ENCODE measurements at places on chromosomes 11 and 22. TPM values are rescaled to one million over a fixed set of nuclear protein-coding genes. Genes with fewer than 3 reads are reported as not detected.

DNA sequence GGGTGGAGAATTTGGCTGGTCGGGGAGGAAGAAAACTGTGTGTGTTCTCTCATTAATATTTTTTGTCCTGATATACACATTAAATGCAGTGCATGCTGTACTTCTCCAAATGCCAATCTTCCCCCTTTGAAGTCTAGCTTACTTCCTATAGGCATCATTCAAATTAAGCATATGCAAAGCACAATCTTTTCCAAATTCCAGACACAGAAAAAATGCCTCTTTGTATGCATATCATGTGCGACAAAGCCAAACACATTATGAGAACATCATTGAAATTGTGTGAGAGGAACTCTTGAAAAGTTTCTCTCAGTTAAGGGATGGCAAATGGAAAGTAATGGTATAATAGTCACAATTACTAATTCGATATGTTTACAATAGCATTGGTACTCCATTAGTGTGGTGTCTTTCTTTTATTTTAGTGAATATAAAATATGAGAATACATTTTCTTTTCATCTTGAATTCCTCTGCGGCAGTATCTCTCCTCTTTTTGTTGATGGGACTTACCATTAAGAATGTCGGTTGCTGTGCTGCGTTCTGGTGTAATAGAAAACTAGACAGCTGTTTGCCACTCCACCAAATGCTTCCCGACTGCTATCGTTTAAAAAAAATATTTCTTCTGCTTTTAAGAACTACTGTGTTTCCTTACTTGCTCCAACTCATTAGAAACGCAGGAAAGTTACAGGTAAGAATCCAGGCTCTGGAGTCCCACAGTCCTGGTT lies 19.3 kb upstream of the NRIP3 start:
- no peak overlapping the region for H3K27ac ChIP-seq
- peaks cover 13% of the 10 kb centered on the region for H3K27me3 ChIP-seq
- H3K4me1 ChIP-seq, result peaks cover 17% of the 10 kb centered on the region
- H3K36me3 ChIP-seq, result no peaks in the 10 kb centered on the region

The KCNQ1 gene
- total RNA-seq, result 24.3 TPM

DNA sequence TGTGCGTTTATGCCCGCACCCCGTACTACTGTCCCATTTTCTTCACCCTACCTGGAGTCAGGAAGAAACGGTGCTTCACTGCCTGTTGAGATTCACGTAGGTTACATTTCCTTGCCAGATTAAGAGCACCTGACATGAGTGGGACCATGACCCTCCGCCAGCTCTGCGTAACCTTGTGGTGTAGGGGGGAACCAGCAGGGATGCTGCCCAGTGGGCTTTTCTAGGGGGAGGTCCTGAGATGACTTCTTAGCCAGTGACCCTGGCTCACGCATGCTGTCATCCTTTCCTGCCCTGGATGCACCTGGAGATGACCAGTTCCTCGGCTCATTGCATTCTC lies 967 bp upstream of the ARVCF start:
- peaks cover 3% of the 10 kb centered on the region for H3K36me3 ChIP-seq
- H3K4me3 ChIP-seq, result peak overlapping the region; percentile 83
- H3K4me1 ChIP-seq, result peaks cover 24% of the 10 kb centered on the region
- peaks cover 28% of the 10 kb centered on the region for H3K27me3 ChIP-seq
- H3K27ac ChIP-seq, result no peak overlapping the region

DNA sequence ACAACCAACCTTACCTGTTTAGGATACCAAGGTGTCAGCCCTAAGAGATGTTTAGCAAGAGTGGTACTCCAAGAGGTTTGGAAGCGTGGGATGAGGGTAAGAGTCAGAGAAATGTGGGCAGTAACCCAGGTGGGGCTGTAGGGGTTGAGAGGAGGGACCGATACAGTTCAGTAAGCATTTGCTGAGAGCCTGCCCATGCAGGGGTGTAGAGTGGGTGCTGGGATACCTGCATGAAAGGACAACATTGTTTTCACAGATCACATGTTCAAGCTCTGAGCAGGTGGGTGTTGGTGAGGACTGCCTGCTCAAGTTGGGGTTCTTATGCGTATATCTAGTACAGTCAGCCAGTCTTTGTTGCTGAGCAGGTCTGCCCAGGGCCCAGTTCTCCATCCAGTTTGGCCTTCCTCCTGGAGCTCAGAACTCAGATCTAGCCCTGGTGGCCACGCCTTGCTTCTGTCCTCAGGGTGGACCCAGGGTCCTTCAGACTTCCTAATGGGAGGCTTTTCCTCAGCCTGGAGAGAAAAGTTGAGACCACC lies 14.8 kb downstream of the PPFIBP2 start:
- no peak for DNase-seq
- H3K4me1 ChIP-seq, result peaks cover 77% of the 10 kb centered on the region
- peaks cover 2% of the 10 kb centered on the region for H3K27me3 ChIP-seq
- H3K4me3 ChIP-seq, result no peak overlapping the region

- peaks cover 8% of the 10 kb centered on the region for H3K36me3 ChIP-seq
- peak overlapping the region; percentile 89 for H3K27ac ChIP-seq
- H3K4me3 ChIP-seq, result peak overlapping the region; percentile 84
- peaks cover 13% of the 10 kb centered on the region for H3K27me3 ChIP-seq
- H3K4me1 ChIP-seq, result peaks cover 49% of the 10 kb centered on the region
- DNase-seq, result peak; percentile 29
Observed at GRCh38 chr22:49853981-49854831, 562 bp downstream of the ZBED4 start.

- DNase-seq, result no peak
- no peak overlapping the region for H3K27ac ChIP-seq
- H3K36me3 ChIP-seq, result peaks cover 36% of the 10 kb centered on the region
- no peak overlapping the region for H3K4me3 ChIP-seq
- H3K4me1 ChIP-seq, result peaks cover 26% of the 10 kb centered on the region
Observed at GRCh38 chr22:39979048-39979447, 15.7 kb upstream of the FAM83F start.

GRCh38 chr11:93689240-93689639 lies 27.8 kb downstream of the CEP295 start:
- H3K4me3 ChIP-seq, result no peak overlapping the region
- H3K27ac ChIP-seq, result no peak overlapping the region
- peaks cover 59% of the 10 kb centered on the region for H3K36me3 ChIP-seq
- no peak for DNase-seq
- H3K27me3 ChIP-seq, result no peaks in the 10 kb centered on the region

DNA sequence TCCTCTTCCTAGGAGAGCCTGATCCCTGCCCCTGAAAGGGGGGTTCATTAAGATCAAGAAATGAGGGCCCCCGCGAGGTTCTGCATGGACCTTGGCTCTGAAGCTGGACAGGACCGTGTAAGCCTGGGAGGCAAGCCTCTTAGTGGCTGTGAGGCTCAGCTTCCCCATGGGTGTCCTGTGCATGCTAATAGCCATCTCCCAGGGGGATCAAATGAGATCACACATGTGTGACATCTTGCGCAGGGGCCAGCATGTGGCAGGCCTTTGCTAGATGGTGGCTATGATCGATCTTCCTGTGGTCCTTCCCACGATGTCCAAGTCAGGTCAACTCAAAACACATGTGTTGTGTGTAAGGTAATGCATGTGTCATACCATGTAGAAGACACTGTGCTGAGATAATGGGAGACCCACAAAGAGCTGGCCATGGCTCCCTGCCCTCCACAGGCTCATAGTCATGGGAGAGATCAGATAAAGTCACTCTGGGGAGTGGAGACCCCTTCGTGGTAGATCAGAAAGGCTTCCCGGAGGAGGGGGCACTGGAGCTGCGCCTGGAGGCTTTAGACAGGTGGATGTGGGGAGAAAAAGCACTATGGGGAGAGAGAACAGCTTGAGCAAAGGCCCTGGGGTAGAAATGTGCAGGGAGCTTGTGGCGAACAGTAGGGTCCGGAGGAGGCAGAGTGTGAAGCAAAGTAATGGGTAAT lies 3.7 kb downstream of the RAC2 start:
- H3K36me3 ChIP-seq, result peaks cover 81% of the 10 kb centered on the region
- DNase-seq, result no peak
- peaks cover 79% of the 10 kb centered on the region for H3K4me1 ChIP-seq
- no peaks in the 10 kb centered on the region for H3K27me3 ChIP-seq

DNA sequence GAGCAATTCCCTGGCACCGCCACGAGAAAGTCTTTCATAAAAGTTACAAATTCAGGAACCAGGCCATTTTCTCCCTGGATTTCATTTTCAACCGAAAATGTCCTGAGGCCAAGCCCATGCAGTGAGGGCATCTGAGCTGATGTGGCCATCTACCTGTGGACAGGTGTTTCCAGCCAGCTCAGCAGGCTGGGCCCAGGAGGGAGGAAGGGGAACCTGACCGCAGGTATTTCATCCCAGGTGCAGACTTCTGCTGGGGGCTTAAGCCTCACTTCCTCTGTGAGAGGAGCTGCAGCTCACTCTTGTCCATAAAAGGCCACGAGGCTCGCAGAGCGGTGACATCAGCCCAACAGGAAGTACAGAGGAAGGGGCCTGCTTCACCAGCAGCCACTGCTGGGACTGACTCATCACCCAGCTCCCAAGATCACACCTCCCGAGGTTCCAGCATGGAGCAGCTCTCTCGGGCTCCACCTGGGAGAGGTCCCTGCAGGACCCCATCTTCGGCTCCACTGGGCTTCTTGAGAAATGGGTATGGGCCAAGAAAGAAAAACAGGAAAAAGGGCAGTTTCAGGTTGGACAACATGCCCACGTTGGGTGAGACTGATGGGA lies 56.4 kb downstream of the MYH9 start:
- H3K27ac ChIP-seq, result peak overlapping the region; percentile 99
- H3K36me3 ChIP-seq, result peaks cover 98% of the 10 kb centered on the region
- H3K4me1 ChIP-seq, result peaks cover 98% of the 10 kb centered on the region
- no peaks in the 10 kb centered on the region for H3K27me3 ChIP-seq
- peak; percentile 87 for DNase-seq

The CCDC34 gene
- total RNA-seq, result 18.8 TPM

GRCh38 chr11:336659-337198 lies 16.1 kb upstream of the IFITM3 start:
- H3K4me1 ChIP-seq, result peaks cover 48% of the 10 kb centered on the region
- no peak overlapping the region for H3K4me3 ChIP-seq
- peaks cover 12% of the 10 kb centered on the region for H3K36me3 ChIP-seq
- peaks cover 13% of the 10 kb centered on the region for H3K27me3 ChIP-seq
- no peak for DNase-seq
- peak overlapping the region; percentile 47 for H3K27ac ChIP-seq

The TMEM191B gene
- total RNA-seq, result 0.87 TPM

The PIWIL4 gene
- 0.55 TPM for total RNA-seq

- H3K27ac ChIP-seq, result no peak overlapping the region
- peaks cover 6% of the 10 kb centered on the region for H3K4me1 ChIP-seq
- no peak for DNase-seq
- peaks cover 93% of the 10 kb centered on the region for H3K27me3 ChIP-seq
Observed at GRCh38 chr11:124842305-124842704, 22.9 kb upstream of the ROBO3 start.

- H3K27me3 ChIP-seq, result no peaks in the 10 kb centered on the region
- no peak for DNase-seq
- H3K36me3 ChIP-seq, result no peaks in the 10 kb centered on the region
- no peaks in the 10 kb centered on the region for H3K4me1 ChIP-seq
Observed at GRCh38 chr11:121793291-121793690, 322.7 kb downstream of the BLID start.

- no peak overlapping the region for H3K27ac ChIP-seq
- peaks cover 22% of the 10 kb centered on the region for H3K36me3 ChIP-seq
- peaks cover 5% of the 10 kb centered on the region for H3K4me1 ChIP-seq
- DNase-seq, result no peak
- no peak overlapping the region for H3K4me3 ChIP-seq
Observed at GRCh38 chr22:31448382-31448781, 41.3 kb downstream of the EIF4ENIF1 start.

DNA sequence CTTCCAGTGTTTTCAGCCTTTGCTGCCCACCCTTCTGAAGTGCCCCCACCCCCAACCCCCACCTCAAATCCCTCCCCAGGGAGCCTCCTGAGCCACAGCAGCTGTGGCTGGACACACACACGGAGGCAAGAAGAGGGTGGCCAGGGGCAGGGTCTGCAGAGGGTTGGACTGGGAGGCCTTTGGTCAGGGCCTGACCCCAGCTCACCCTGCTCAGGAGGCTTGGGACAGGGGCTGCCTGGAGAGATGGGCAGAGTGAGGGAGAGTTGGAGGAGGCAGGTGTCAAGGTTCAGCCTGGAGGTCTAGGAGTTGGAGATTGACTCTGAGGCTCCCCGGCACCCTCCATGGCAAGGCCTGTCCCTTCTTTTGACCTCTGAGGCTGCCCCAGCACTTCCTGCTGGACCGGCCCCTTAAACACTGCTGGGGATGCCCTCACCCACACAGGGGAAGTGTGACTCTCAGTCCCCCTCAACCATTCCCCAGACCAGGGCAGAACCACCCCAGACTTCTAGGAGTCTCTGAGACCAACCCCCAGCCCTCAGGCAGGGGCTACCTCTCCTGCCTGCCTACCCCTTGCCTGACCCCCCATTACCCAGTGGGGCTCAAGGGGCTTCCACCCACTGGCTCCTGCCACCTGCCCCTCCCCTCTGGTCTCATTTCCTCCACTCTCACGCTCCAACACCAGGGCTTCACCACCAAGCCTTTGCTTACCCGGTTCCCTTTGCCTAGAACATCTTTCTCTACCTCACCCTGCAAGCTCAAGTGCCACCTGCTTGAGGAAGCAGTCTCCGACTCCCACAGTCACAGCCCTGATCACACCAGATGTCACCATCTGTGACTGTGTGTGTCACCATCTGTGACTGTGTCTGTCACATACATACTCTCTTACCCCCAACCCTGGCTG lies 8.6 kb downstream of the ARAP1 start:
- H3K36me3 ChIP-seq, result no peaks in the 10 kb centered on the region
- H3K4me3 ChIP-seq, result no peak overlapping the region
- no peak for DNase-seq
- H3K27me3 ChIP-seq, result no peaks in the 10 kb centered on the region

GRCh38 chr11:72354356-72355115 lies 79.8 kb downstream of the CLPB start:
- H3K36me3 ChIP-seq, result no peaks in the 10 kb centered on the region
- H3K27me3 ChIP-seq, result no peaks in the 10 kb centered on the region
- no peak for DNase-seq
- no peaks in the 10 kb centered on the region for H3K4me1 ChIP-seq
- H3K4me3 ChIP-seq, result no peak overlapping the region

GRCh38 chr11:16193897-16194381 lies 162.4 kb downstream of the SOX6 start:
- DNase-seq, result no peak
- no peaks in the 10 kb centered on the region for H3K4me1 ChIP-seq
- H3K27ac ChIP-seq, result no peak overlapping the region
- H3K36me3 ChIP-seq, result no peaks in the 10 kb centered on the region
- no peak overlapping the region for H3K4me3 ChIP-seq

The CCDC15 gene
- total RNA-seq, result 9.0 TPM

The FADS2 gene
- 135 TPM for total RNA-seq

GRCh38 chr11:125167954-125168835 lies 3.6 kb downstream of the PKNOX2 start:
- no peak overlapping the region for H3K4me3 ChIP-seq
- H3K27me3 ChIP-seq, result peaks cover 67% of the 10 kb centered on the region
- H3K36me3 ChIP-seq, result peaks cover 3% of the 10 kb centered on the region
- no peak for DNase-seq
- H3K27ac ChIP-seq, result no peak overlapping the region
- peaks cover 15% of the 10 kb centered on the region for H3K4me1 ChIP-seq

- no peaks in the 10 kb centered on the region for H3K4me1 ChIP-seq
- H3K4me3 ChIP-seq, result no peak overlapping the region
- no peak overlapping the region for H3K27ac ChIP-seq
- DNase-seq, result peak; percentile 18
- H3K27me3 ChIP-seq, result peaks cover 7% of the 10 kb centered on the region
Observed at GRCh38 chr11:33687733-33688479, 12.7 kb downstream of the C11orf91 start.

All from activated CD4-positive, alpha-beta T cell treated with anti-CD3 and anti-CD28 coated beads, Interleukin-2, amount 10 ng/mL, durations not matched to agents 7 days and 5 days (primary cell).